Stimulated activated CD4-positive, alpha-beta T cell treated with anti-CD3 and anti-CD28 coated beads, Interleukin-15, amount 100 ng/mL, for 48 hours (primary cell): ENCODE measurements at places on chromosomes 11 and 22.

DNA sequence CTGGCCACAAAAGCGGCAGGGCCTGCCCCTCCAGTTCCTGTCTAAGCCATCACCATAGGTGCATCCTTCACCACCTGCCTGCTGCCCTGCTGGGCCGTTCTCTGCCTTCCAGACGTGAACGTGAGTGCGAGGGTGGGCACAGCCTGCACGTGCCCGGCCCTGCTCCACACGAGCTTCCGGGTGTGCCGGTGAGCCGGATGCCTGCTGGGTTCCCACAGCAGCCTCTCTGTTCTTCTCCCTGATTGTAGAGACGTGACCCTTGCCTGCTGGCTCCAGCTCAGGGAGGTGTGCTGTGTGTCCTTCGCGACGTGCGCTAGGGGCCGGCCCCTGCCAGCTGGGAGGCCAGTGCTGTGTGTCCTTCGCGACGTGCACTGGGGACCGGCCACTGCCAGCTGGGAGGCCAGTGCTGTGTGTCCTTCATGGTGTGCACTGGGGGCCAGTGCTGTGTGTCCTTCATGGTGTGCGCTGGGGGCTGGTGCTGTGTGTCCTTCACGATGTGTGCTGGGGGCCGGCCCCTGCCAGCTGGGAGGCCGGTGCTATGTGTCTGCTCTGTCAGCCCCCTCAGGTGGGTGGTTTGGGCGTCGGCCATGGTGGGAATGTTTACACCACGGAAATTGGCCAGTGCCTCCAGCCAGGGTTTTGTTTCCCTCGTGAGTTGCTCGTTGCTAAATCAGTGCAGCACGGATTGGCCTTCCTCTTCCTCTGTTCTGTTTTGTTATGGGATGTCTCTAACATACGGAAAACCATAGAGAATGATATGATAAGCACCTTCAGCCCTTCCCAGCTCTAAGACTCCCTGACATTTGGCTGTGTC, 35.4 kb upstream of the BRSK2 start:
- DNase-seq: no peak

- DNase-seq: no peak
Observed at GRCh38 chr22:45886540-45886939, 90.4 kb downstream of the WNT7B start.

- DNase-seq: no peak
Observed at GRCh38 chr22:27851974-27852746, 50.6 kb upstream of the MN1 start.

DNA sequence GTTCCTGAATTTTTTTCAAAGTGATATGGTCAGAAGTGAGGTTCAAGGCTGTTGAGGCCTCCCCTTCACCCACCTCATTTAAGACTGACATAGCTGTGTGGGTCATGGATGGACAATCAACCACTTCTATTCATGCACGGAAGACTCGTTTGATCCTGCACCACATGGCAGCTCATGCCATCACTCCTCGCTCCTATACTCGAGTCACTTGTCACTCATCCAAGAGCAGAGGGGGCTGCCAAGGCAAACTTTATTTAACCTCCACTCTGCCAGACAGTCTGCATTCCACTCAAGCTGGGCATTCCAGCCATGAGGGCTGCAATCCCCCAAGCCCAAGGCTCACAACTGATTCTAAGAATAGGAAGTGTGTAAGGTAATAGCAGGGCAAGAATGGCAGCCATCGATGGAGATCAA, 34.1 kb downstream of the SNX19 start:
- no peak for DNase-seq

DNA sequence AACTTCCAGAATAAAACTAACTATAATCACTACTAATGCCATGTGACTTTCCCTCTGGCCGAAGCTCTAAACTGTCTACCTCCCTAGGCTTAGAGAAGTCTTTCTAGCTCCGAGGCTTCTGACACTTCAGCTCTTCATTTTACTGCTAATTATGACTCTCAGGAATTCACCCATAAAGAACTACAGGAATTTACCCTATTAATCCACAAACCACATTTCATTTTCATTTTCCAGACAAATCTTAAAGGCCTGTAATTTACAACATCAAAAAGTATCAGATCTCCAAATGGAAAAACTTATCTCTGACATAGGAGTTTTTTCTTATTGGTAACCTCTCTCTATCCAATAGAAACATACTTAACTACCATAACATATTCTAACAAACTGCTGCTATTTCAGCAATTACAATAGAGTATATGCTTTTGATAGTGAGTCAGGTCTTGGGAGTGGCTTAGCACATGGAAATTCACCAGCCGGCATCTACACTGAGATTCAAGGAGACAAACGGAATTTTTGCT, 33.4 kb downstream of the MRTFA start:
- DNase-seq: no peak

DNA sequence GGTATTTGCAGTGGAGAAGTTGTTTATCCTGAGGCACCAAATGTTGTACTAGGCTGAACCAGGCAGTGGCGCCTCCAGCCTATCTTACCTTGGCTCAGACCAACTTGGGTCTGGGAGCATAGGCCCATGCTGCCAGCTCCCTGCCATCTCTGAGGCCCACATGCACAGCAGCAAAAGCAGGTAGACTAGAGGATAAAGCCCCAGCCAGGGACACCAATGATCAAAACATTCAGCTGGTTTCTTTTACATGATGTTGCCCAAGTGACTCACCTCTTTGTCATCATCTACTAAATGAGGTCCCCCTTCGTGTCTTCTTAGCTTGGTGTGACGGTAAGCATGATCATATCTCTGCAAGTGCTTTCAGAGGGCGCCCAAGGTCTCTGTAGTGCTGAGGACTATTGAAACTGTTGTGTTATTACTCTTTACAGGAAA, 112.1 kb upstream of the DRD2 start:
- DNase-seq: peak; percentile 40

DNA sequence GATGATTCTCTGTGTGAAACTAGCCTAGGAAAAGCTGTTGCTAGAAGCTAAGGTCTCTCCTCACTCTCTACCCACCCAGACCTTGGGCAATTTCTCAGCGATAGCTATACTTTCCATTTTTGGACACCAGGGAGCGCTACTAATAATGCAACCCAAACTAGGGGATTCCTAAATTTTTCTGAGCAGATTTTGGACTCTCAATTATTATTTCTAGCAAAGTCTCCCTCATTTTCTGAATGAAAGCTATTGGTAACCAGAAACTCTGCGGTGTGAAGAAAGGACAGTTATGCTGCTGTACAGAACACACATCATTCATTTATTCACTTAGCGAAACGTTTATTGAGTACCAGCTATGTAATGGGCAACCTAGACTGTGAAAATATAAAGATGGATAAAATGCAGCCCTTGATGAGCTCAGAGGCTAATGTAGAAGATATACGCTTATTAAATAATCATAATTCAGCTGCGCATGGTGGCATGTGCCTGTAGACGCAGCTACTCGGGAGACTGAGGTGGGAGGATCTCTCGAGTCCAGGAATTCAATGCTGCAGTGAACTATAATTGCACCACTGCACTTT, 6.1 kb upstream of the STIM1 start:
- no peak for DNase-seq

- no peak for DNase-seq
Observed at GRCh38 chr11:70092959-70093715, 15.0 kb downstream of the ANO1 start.

DNA sequence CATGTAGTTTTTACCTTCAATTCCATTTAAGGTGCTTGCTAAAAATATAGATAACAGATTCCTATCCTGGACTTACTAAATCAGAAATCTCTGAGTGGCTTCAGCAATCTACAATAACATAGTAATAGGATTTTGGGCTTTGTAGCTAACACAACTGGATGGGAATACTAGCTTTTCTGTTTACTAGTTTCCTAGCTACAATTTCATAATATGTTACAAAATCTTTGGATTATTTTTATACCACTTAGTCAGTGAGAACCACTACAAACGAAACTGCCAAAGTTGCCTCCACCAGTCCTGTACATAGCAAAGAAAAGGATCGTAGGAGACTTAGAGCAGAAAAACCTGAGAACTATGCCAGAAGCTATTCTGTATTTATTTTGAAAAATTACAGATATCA, 87.7 kb upstream of the ANO3 start:
- no peak for DNase-seq

- no peak for DNase-seq
Observed at GRCh38 chr22:41917903-41918791, 3.3 kb upstream of the SHISA8 start.

DNA sequence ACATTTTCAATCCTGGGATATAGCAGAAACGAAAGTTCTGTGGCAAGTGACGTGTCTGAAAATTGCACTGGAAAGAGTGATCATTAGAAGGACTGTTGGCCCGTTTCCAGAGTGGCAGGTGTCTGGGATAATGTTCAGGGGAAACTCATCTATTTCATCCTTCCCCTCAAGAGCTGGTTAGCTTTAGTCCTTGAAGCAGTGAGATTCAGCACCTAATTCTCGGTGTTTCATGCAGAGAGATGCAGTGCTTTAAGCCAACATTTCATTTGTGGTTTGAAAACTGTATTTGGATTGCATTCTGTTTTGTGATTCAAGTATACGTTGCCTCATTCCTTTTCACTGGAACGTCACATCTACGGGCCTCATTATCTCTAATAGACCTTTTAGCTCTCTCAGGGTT, 205.0 kb upstream of the RAG2 start:
- no peak for DNase-seq

DNA sequence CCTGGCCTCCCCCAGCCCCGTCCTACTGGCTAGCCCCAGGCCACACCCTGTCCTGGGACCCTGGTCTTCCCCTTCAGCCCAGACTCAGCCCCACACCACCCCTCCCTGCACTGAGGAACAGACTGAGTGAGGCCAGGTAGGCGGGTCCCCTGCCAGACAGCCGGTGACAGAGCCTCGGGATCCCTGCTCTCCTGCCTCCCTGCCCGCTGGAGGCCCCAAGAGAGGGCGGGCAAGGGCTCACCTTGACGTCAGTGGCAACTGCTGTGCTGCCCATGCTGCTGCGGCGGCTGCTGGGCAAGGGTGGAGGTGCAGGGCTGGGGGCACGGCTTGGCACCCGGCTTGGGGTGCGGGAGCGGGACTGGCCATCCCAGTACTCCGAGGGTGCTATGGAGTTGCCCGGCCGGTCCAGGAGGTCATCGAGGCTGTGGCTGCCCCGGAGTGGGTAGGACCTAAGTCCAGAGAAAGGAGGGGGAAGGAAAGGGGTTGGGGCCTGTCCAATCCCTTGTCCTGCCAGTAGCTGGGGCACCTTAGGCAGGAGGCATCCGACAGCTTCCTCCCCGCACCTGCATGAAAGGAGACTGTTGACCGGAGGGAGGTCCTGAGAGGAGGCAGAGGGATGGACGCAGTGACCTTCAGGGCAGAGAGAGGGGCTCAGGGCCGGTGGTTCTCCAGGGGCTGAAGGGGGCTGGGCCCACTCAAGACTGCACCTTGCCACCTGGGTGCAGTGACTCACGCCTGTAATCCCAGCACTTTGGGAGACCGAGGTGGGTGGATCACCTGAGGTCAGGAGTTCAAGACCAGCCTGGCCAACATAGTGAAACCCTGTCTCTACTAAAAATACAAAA, 2.2 kb upstream of the SLC16A8 start:
- DNase-seq: no peak

- DNase-seq: no peak
Observed at GRCh38 chr11:102017026-102017425, 30.2 kb upstream of the CFAP300 start.

GRCh38 chr11:106624377-106624776, 393.9 kb downstream of the GUCY1A2 start:
- DNase-seq: no peak

DNA sequence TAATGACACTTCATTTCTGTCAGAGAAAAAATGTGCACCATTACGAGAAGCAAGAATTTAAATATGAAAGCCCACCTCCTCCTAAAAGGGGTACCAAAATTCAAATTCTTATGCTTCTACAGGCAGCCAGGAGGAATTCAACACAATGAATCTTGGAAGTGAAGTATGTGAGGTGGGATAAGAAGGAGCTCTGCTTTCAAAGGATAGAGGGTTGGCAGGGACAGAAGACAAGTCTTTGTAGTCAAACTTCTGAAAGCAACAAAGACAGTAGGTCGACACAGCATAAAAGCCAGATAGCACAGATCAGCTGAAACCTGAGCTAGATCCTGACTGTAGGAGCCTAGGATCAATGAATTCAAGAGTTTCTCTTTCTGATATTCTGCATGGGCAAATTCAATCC, 17.4 kb downstream of the NARS2 start:
- DNase-seq: no peak

- DNase-seq: no peak
Observed at GRCh38 chr22:20279662-20280134, 11.6 kb upstream of the RTN4R start.

DNA sequence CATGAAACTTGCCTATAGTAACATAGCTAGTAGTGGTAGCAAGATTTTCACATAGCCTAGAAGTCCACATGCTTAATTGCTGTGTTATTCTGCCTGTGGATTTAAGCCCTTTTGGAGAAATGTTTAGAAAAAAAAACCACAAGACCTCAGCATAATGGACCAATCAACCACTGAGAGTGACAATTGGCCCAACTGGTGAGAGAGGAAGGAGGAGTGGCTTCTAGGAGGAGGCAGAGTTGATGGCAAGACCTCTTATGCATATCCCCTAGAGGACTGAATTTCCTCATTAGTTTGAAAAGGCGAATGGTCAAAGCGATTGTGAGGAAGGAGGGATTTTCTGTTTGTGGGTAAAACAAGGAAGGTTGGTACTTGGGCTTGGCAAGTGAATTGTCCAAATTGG, 30.6 kb downstream of the NNMT start:
- DNase-seq: no peak

- DNase-seq: no peak
Observed at GRCh38 chr11:13352711-13353110, 75.1 kb downstream of the BMAL1 start.

DNA sequence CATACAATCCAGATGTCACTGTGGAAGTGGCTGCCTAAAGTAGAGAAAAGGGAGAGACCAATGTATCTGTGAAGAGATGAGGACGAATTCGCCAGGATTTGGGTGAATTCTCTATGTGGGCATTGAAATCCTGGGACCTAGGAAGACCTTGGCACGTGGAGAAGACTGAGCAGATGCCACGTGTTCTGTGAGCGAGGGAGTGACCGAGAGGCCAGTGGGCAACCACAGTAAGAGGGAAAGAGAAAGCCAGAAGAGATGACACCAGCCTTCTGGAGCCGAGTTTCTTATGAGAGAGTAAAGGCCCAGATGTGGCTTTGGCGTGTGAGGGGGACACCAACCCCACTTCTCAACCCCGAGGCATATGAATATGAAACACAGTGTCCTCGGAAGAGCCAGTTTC, 228.1 kb downstream of the BUD13 start:
- no peak for DNase-seq

DNA sequence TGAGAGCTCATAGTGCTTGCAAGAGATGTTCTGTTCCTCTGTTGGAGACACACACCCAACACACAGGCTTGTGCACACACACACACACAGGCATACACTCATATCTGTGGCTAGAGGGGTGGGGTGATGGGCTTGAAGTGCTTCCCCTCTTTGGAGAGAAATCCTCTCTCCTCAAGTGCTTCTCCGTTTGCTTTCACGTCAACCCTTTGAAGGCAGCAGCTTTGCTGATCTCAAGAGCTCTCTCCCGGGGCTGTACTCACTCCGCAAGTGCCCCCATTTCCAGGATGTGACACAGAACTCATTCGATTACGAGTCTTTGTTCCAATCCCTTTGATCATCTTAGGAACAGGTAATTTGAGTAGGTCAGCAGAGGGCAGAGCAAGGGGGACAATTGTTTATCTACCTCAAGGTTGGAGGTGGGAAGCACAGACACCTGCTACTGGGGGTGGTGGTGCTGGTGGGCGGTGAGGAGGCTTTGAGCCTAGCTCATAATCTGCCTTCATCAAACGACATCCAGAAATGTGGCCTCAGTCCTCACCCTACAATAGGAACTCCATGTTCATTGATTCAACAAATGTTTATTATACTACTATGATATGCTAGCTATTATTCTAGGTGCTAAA, 529.8 kb upstream of the CADM1 start:
- DNase-seq: no peak

- no peak for DNase-seq
Observed at GRCh38 chr11:70399681-70400112, 1.4 kb downstream of the CTTN start.
